ENCODE measurements at places on chromosomes 5 and 9.
A peak's percentile ranks its signal among the peaks of the same experiment; 100 is the strongest.

- DNase-seq, result no peak
Measured at GRCh38 chr9:27367175-27367798, 70.3 kb upstream of the EQTN start.

- no peak for DNase-seq
Measured at GRCh38 chr5:62312036-62312435, 6.0 kb downstream of the KIF2A start.

GRCh38 chr5:15243301-15244020 is 256.5 kb upstream of the FBXL7 start:
- no peak for DNase-seq

- DNase-seq, result no peak
Measured at GRCh38 chr5:2675548-2675947, 75.9 kb downstream of the IRX2 start.

DNA sequence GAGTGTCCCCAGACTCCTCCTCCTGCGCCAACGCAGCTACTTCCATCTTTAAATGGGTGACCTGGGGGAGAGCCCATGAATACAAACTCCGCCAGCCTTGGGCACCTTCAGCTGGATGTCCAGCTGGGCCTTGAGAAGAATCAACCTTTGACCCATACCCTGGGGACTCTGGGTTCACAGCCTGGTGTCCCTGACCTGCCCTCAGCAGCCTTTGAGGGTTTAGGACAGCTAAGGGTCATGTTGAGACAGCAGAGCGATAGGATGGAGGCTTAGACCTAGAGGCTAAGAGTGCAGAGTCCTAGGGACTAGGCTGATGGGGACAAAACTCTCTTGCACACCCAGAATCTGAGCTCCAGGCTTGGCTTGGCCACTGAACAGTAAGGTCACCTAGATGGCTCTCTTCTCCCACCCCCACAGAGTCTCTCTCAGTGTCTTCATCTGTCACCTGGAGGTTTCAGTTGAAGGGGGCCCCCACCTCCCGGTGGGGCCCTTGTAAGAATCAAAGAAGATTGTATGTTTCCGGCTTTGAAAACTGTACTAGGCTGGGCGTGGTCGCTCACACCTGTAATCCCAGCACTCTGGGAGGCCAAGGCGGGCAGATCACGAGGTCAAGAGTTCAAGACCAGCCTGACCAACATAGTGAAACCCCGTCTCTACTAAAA is 6.7 kb upstream of the AQP3 start:
- DNase-seq, result no peak

GRCh38 chr5:126552614-126553013 is 42.4 kb downstream of the ALDH7A1 start:
- no peak for DNase-seq

- DNase-seq, result no peak
Measured at GRCh38 chr5:179261301-179262125, 83.7 kb downstream of the ADAMTS2 start.

- no peak for DNase-seq
Measured at GRCh38 chr9:20524776-20525175, 97.5 kb downstream of the MLLT3 start.

DNA sequence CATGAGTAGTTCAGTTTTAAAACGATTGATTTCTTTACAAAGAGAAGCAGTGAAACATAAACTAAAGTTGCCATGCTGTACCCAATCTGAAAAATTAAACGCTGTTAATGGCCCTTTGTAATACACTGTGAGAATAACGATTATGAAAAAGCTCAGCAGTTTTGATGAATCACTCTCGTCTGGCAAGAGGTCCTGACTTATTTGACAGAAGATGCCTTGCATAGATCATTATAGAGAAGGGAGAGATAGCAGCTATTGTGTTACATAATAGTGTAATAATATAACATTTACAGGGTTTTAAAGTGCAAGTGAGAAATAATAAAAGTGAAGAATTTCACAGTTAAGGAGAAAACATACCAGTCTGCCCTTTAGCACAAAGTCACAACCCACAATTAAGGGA is 361.5 kb upstream of the CDH10 start:
- DNase-seq, result no peak

- no peak for DNase-seq
Measured at GRCh38 chr5:151427258-151427657, 20.1 kb upstream of the SLC36A1 start.

DNA sequence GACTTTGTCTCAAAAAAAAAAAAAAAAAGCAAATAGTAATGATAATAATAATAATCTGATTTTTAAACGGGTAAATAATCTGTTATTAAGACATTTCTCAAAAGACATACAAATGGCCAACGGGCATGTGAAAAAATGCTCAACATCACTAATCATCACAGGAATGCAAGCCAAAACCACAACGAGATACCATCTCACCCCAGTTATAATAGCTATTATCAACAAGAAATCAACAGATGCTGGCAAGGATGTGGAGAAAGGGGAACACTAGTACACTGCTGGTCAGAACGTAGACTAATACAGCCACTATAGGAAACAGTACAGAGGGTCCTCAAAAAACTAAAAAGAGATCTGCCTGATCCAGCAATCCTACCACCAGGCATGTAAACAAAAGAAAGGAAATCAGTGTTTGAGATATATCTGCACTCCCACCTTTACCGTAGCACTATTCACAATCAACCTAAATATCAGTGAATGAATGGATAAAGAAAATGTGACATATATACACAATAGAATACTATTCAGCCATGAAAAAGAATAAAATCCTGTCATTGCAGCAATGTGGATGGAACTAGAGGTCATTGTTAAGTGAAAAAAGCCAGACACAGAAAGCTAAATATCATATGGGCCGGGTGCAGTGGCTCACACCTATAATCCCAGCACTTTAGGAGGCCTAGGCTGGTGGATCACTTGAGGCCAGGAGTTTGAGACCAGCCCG is 24.9 kb downstream of the VAV2 start:
- no peak for DNase-seq

DNA sequence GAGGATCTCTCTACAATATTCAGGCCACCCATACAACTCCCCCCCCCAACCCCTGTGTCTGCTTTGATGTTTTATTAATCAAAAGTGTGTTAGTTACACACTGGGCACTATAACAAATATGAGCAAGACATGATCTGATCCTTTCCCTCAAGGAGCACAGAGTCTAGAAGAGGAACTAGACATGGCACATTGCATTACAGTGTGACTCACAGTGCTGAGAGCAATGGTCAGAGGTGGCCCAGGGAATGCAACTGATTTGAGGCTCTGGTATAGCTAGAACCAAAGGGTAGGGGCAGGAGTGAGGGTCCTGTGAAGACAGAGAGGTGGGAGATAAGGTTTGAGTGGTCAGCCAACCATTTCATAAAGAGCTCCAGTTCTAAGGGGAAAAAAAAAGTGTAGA is 539.2 kb downstream of the ACTL7B start:
- DNase-seq, result no peak

DNA sequence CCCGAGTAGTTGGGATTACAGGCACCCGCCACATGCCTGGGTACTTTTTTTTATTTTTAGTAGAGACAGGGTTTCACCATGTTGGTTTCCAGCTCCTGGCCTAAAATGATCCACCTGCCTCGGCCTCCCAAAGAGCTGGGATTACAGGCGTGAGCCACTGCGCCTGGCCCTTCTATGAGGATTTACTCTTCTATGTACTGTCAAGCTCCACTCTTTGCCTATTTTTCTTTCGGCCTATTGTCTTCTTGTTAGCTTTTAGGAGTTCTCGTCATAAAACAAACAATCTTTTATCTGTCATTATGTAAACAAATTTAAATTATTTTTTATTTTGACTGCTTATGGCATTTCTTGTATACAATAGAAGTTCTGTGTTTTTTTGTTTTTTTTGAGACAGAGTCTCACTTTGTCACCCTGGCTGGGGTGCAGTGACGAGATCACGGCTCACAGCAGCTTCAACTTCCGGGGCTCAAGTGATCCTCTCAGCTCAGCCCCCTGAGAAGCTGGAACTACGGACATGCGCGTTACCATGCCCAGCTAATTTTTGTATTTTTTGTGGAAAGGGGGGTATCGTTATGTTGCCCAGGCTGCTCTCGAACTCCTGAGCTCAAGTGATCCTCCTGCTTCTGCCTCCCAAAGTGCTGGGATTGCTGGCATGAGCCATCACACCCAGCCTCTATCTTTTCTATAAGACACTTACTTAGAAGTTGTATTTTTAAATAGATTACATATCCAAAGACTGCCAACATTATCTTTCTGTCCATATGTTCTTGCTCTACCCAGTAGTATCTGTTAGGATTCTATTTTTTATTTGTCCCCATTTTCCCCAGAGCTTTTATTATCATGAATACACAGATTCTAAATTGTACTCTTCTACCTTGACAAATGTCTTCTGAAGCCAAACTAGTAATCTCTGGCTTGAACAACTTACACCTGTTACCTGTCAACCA is 29.2 kb downstream of the CSNK1A1 start:
- no peak for DNase-seq

GRCh38 chr5:177456591-177456964 is 10.0 kb downstream of the PRR7 start:
- no peak for DNase-seq

DNA sequence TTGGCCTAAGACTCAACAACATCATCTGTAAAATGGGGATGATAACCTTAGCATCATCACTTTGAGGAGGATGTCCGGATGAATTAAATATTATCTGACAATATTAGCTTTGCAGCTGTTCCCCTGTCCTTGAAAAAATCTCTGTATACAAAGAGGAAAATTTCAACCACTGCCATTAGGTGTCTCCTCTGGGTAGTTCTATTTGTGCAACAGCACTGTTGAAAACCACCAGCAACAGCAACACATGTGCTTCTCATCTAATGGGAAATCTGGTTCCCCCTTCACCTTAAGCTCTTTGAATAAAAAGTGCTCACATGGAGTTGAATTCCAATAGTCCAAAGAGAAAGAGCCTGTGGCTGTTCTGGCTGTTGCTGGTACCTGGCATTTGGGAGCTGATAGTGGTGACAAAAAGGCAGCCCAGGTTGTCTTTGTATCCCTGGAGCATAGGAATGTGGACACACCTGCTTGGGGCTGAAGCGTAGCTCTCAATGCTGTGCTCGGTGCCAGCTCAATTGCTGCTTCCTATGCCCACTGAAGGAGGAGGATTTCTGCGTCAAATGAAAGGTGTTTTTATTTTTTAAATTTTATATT is 322.1 kb upstream of the MSX2 start:
- DNase-seq, result no peak

DNA sequence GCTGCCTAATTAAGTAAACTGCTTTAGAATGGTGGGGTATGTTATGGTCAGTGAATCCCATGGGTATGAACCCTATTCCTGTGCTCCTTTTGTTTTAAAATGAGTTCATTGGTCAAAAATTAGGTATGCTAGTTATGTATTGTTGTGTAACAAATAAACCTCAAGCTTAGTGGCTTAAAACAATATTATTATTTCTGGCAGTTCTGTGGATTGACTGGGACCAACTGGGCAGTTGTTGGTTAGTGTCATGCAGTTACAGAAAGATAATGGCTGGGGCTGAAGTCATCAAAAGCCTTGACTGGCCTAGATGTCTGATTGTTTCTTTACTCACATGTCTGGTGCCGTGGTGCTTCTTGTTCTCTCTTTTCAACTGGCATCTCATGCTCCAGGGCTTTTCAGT is 8.9 kb upstream of the PTAR1 start:
- DNase-seq, result no peak

GRCh38 chr9:84258371-84258770 is 82.2 kb downstream of the SLC28A3 start:
- no peak for DNase-seq

GRCh38 chr9:114155263-114155994 is at the start of gene COL27A1:
TSS of gene COL27A1 (plus strand) at chr9:114155537. CDS start at chr9:114155951, 414 bp downstream.
- peak; percentile 43 for DNase-seq

DNA sequence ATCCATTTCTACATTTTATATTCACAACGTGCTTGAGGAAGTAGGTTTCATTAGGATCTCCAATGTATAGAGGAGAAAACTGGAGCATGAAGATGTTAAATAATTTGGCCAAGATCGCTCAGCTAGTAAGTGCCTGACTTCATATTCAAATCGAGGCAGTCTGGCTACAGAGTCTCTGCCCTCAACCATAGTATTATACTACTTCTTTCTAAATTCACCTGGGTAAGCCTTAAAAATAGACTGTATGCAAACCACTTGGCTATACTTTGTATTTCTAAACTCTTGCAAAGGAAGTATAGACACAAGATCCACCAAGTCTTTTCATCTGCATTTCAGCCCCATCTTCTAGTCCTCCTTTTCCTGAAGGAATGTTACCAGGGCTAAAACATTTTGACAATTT is 232.0 kb downstream of the PLK2 start:
- no peak for DNase-seq

DNA sequence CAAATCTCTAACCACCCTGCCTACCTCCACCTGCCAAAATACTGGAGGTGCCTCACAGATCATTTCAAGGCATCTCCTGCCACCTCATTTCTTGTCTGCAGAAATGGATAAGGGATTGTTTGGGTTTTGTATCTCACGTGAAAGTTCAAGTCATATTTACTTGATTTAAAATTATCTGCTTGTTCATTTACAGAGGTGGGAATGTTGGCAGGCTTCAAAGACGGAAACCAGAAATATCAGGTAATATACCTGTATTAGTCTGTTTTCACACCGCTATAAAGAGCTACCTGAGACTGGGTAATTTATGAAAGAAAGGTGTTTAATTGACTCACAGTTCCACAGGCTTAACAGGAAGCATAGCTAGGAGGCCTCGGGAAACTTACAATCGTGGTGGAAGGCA is 85.4 kb downstream of the CAAP1 start:
- no peak for DNase-seq

DNA sequence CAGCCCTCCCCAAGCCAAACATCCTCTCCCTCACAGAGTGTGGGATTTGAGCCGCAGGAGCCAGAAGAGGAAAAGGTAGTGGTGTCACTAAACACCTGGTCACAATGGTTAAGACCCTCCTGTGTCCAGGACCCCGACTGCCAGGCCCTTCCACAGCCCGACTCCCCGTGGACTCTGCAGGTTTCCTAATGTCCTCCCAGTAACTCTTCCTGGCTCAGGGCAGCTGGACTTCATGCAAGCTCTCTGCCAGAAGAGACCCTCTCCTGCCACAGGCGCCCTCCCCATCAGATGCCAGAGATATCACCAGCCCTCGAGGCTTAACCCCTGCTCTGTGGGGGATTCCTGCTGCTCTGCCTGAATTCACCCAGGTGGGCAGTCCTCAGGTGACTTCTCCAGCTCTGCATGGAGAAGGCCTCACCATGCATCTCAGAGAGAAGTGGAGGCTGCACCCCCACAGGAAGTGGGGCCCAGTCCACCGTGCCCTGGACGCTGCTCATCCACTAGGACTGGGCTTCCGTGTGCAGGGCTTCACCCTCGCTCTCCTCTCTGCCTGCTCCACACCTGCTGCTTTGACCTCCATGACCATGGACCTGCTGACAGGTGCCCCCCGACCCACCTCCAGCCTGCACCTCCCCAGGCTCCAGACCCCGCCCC is 111.2 kb downstream of the ADAMTS2 start:
- DNase-seq, result no peak

GRCh38 chr5:138874771-138875551 is at the start of gene LRRTM2:
TSS of gene LRRTM2 (minus strand) at chr5:138875335. CDS start at chr5:138874911, 424 bp downstream.
- DNase-seq, result no peak
